HFFc6 (cell line): ENCODE measurements at places on chromosomes 3 and 15. TPM values are rescaled to one million over a fixed set of nuclear protein-coding genes. Genes with fewer than 3 reads are reported as not detected.

- DNase-seq = no peak
Measured at GRCh38 chr3:109927726-109928125, 590.4 kb upstream of the DPPA4 start.

GRCh38 chr3:114175204-114175987 is 3.5 kb downstream of the DRD3 start:
- no peak for DNase-seq

Gene TNFSF10
- total RNA-seq = not detected in 3 replicates

DNA sequence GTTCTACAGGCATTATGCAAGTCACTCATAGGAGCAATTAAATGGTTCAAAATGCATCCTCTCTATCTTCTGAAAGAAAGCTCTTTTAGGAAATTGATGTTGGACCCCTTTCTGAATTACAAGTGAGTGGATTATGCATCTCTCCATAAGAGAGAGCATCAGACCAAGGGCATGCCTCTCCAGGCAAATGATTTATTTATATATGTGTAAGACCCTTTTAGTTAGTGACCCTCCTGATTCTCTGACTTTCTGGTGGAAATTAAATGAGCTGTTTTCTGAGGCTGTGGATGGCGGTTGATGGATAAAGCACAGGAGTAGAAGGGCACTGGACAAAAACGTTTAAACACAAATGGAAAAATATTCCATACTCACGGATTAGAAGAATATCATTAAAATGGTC is 62.6 kb downstream of the CADPS start:
- no peak for DNase-seq

DNA sequence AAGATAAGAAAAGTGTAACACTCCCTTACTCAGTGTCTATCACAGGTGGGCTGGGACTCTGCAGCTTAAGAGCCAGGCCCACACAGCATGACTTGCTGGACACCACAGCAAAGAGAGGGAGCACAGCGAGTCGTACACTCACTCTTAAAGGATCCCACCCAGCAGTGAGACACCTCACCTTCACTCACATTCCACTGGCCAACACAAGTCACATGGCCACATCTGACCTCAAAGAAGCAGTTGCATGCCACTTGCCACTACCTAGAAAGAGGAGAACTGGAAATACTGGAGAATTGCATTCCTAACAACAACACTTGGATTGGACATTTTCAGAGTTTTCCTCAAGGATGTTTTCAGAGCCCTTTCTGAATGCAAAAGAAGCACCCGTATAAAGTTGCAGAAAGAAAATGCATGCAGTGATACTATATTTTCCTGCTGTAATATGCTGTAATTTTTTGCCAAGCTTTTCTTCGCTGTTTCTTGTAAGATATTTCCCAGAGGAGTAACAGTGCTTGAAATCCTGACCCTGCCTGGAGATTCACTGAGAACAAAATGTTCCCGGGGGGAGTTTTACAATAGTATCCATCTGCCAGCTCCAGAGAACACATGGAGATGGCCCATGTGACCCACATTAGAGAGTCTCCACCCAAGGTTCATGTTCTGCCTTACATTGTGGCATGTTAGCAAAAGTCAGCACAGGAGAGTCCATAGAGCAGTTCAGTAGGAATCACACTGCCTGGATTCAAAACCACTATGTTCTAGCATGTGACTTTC is 42.2 kb downstream of the TRIM42 start:
- DNase-seq = no peak

Gene RYR3
- total RNA-seq = not detected in 3 replicates

Gene GOLGA8A
- total RNA-seq = 1.3 to 2.6 TPM (median 1.8 TPM) in 3 replicates

Gene LRRIQ4
- total RNA-seq = not detected in 2 replicates

- no peak for DNase-seq
Measured at GRCh38 chr3:56059731-56060130, 408.5 kb downstream of the ERC2 start.

DNA sequence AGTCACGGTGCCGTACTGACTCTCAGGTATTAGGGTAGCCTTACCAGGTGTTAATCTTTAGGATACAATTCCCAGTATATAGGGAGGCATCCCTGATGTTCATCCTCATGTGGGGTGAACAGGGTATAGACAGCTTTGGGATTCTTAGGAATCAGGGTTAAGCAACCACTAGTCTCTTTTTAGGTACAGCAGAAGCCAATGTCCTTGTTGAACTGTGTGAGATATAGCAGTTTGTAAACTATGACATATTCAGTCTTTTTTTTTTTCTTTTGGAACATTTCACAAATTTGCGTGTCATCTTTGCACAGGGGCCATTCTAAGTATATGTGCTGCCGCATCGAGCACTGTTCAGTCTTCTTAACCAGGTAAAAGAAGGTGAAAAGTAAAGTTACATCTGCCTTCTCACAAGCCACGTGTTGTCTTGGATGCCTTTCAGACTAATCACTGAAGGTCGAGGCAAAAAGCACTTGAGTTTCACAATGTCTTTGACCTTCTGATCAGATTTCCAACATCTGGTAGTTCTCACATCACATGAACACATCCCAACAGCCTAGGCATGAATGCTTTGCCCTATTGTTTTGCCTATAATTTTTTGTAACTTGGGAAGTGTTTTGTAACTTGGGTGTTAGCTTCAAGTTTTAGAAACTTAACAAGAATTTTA is 17.2 kb downstream of the TSEN2 start:
- DNase-seq = no peak

DNA sequence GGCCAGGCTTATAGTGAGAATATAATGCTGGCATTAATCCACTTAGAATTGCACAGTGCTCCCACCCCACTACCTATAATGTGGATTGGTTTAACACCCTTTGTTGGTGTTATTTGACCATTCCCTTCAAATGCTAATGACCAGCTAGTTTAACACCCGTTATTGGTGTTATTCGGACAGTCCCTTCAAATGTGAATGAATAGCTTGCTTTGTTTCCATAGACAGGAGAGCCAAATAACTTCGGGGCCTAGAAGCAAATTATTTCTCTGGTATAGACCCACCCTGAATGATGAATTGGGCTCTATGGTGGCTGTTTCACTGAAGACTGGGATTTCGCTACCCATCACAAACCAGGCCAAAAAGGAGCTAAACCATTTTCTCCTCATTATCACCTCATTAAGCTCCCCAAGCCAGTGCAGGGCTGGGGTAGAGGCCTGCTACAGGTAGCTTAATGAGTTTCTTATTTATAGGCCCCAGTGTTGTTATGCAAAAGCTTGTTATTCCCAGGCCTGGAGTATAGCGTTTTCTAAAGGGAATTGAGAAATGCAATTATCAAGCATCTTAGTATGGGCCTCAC is 494.1 kb upstream of the DPH6 start:
- no peak for DNase-seq

Gene RARB
- 1.4 TPM in 1 of 3 replicates, not detected in the others for total RNA-seq

- DNase-seq = no peak
Measured at GRCh38 chr3:61857297-61857696, 295.9 kb downstream of the PTPRG start.

Gene HIGD2B
- total RNA-seq = not detected in 3 replicates

- DNase-seq = no peak
Measured at GRCh38 chr15:60583946-60584345, 105.0 kb upstream of the ICE2 start.

Gene ARF4
- total RNA-seq = 485 to 551 TPM (median 503 TPM) in 3 replicates

DNA sequence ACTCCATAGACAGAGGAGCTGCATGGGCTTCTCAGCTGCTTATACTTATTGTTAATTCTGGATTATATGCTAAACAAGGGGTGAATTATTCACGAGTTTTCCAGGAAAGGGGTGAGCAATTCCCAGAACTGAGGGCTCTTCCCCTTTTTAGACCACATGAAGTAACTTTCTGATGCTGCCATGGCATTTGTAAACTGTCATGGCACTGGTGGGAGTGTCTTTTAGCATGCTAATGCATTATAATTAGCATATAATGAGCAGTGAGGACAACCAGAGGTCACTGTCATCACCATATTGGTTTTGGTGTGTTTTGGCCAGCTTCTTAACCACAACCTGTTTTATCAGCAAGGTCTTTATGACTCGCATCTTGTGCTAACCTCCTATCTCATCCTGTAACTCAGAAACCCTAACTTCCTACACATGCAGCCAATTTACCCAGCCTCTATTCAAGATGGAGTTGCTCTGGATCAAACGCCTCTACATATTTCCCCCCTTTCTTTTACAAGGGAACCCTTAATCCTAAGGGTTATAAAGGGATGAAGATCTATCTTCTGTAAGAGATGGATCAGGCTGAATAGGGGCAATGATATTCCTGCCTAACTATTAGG is 12.1 kb upstream of the DMXL2 start:
- DNase-seq = no peak
